ENCODE measurements at places on chromosomes 12 and 14.

- DNase-seq, result no peak
Observed at GRCh38 chr14:103129301-103130016, 6.2 kb downstream of the TNFAIP2 start.

DNA sequence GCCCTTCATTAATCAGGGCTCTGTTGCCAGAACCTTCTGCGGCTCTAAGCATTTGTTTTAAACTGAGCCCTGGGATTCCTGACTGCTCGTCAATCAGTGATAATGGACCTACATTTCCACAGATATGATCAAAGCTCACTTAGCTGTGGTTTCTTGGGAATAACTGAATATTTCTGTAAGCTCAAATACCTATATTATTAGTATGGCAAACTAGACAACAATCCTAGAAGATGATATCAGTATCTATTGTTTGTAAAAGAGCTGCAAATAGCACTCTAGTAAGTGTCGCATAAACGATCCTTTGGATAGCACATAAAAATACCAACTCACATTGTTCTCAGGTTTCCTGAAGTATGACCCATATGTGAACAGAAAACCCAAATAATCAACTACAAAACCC is 150.4 kb downstream of the PPM1H start:
- peak; percentile 72 for DNase-seq

GRCh38 chr12:121565076-121565475 is 15.7 kb downstream of the KDM2B start:
- no peak for DNase-seq

DNA sequence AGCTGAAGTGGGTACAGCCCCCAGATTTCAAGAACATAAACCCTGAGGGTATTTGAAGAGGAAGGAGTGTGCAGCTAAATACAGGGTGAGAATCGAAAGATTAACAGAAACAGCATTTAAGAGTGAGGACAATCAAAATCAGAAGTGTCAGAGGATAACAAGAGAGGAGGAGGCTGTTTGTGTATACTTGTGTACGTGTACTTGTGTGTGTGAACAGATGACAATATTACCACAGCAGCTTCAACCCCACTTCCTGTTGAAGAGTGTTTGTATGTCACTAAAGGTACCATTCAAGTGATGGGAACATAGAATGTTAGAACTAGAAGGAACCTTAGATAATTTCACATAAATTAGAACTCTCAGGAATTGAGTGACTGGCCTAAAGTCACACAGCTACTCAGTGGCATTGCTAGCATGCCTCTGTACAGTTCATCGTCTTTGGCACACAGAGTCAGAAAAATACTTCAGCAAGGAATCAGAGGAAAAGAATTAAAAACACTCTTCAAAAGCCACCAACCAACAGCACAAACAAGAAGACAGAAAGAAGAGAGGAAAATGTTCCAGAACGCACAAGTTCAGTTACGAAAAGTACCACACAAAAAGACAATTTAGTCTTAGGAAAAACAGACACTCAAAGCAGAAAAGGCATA is 164.3 kb upstream of the BCL2L14 start:
- peak; percentile 83 for DNase-seq

DNA sequence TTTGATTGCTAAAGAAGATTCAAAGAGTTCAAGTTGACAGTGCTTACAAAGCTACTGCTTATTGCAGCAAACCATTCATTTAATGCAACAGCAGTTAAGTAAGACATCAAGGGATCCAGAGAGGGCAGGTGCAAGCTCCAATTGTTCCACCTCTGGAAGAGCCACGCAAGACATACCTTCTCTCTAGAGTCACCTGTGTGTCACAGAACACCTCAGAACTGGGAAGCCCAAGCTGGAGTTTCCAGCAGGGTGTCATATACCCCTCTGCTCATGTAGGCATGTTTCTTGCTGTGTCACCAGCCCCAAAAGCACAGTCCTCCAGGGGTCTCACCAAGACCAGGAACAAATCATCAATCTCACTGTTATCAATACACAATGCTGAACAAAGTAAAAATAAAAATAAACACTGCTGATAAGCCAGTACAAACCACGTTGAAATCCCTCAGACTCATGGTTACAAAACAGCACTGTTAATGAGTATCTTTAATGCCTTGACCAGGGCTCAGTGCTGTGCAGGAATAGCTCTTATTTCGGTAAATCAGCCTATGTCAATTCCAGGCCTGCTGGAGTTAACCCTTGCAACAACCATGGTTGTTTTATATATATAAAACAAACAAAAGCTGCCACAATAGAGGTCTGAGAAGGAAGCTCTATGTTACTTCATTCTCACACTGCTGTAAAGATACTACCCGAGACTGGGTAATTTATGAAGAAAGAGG is 37.4 kb upstream of the BATF start:
- DNase-seq, result no peak

GRCh38 chr12:56299308-56299852 is 750 bp downstream of the CS start:
- DNase-seq, result peak; percentile 5
